Endodermal cell (in vitro differentiated cells): ENCODE measurements at places on chromosomes 7 and 10. TPM values are rescaled to one million over a fixed set of nuclear protein-coding genes. Genes with fewer than 3 reads are reported as not detected.
A peak's percentile ranks its signal among the peaks of the same experiment; 100 is the strongest.

FGFBP3 gene
- total RNA-seq = 18.4 and 19.0 TPM in 2 replicates

TEX36 gene
- not detected in 2 replicates for total RNA-seq

CPA4 gene
- total RNA-seq = 0.32 TPM in 1 of 2 replicates, not detected in the other

ZNF37A gene
- total RNA-seq = 10.5 and 11.0 TPM in 2 replicates

GRCh38 chr7:29345590-29345989, 151.0 kb downstream of the CHN2 start:
- DNase-seq = peak; percentile 86

DNA sequence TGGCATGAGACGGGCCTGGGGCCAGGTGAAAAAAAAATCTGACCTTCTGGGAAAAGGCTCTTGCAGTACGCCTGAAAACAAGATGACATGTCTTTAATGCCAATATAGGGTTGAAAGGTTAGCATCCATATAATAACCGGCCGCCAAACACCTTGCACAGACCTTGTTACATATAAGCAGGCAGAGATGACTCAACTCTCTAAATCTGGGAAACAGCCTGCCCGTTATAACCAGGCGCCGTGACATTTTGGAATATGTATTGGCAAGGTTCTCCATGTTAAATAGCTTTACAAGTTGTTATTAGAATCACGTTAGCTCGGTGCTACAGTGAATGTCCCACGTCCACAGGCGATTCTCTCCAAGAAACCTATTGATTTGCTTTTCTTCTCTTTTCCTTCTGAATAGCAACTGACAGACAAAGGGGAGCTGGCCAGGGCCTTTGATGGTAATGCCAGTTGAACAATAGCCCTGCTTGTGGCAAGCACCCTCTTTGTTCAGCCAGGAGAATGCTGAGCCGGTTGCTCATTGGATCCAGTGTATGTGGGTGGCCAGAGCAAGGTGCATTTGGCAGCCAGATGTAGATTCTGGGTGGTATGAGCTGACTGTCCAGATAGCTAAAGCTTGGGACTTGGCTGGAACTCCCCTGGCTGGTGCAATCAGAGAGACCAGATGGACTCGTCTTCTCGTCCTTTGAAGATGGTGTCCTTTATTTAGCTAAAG, 80.1 kb upstream of the AUTS2 start:
- DNase-seq = peak; percentile 70

GRCh38 chr7:38775506-38776175, 133.3 kb downstream of the VPS41 start:
- no peak for DNase-seq

DNA sequence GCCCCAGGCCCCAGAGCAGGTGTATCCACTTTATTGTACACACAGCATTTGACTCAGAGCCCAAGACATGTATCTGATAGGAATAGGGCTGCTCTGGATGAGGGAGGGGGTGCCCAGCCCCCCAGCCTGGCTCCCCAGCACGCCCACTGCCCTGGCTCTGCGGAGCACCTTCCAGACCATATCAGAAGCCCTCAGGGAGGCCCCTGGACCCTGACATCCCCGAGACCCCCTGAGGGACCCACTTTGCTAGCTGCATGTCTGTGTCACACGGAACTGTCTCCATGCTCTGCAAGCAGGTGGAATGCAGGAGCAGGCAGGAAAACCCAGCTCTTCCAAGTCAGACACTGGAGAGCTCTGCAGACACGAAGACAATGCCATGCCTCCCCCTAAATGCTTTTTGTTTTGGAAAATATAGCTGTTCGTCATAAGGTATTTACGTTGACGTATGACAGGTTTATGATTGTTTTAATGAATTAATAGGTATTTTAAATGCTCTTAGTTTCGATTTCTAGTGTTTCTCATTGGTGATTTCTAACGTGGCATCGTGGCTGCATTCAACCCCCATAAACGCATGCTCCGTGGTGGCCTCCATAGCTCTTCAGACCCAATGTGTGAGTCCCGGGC, 92.8 kb upstream of the INSIG1 start:
- no peak for DNase-seq

- DNase-seq = peak; percentile 48
Observed at GRCh38 chr10:84424731-84425167, 96.4 kb downstream of the CCSER2 start.

- no peak for DNase-seq
Observed at GRCh38 chr7:116554436-116554835, 29.6 kb downstream of the CAV1 start.

GRCh38 chr10:94583124-94583523, 37.5 kb downstream of the HELLS start:
- DNase-seq = no peak

DNA sequence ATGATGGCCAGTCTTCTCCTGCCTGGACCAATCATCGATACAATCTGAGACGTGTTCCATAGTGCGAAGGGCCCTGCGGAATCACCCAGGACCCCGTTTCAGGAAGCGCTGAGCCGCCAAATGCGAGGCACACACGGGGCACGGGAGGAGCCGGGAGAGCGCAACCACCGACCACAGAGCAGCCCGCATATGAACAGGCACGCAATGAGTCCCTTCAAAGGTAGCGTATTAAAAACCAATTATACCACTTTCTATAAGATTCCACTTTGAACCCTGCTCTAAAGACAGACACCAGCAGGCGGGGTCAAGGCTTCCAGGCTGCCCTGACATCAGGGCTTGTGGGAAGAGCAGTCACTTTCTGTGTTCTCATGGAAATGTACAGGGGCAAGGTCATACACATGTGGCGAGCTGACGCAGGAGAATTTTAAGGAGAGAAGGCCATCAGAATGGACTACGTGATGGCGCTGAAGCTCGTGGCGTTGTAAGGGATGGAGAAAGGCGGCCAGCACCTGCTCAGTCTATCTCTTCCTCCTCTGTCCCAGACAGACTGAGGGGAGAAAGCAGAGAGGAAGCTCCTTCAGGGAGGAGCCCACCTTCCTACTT, 46.2 kb downstream of the AMZ1 start:
- no peak for DNase-seq

DNA sequence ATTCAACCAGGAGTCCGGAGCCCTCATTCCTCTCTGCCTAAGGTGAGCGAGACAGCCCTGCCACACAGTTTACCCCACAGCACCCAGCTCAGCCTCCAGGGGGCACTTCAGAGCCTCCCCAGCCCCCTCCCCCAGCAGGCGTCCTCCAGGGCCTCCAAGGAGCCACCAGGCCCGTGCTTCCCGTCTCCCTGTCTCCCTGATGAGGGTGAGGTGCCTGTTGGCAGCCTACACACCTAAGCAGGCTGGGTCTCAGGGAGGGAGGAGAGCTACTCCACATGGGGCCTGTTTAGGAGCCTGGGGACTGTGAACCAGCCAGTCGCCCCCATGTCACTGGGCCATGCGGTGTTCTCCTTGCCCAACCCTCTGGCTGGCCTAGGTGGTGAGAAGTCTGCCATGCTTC, 28.9 kb upstream of the TRIM8 start:
- peak; percentile 91 for DNase-seq

DNA sequence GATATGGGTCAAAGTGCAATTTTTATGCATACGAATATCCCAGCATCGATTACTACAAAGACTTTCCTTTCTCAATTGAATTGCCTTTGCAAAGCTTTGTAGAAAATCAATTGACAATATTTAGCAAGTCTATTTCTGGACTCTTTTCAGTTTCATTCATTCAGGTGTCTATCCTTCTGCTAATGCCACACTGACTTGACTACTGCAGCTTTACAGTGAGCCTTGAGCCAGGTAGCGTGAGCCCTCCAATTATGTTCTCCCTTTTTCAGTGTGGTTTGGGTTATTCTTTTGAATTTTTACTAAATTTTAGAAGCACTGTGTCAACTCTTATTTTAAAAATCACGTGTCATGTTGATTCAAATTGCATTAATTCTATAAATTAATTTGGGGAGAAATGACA, 19.5 kb upstream of the AKR1E2 start:
- DNase-seq = no peak

DNA sequence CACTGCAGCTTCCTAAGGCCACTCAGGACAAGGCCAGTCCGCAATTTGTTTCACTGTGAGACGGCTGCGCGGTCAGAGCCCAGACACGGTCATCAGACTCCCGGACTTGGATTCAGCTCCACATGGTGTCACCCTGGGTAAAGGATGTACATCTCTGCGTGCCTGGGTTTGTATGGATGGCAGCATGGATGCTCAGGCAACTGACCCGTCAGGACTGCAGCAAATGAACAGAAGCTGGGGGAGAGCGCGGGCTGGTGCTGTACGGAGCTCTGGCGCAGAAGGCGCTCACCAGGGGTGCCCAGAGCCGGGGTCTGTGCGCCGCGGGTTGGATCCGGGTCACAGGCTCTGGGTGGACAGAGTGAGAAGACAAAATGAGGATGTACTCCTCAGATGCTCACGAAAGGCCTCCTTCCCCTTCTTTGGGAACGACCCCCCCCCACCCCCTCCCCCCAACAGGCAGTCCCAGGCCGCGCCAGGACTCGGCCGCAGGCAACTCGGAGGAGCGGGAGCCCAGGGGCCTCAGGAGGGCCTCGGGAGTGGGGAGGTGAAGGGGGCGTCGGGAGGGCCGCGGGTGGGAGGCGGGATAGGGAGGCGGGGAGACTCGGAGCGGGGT, 92.4 kb downstream of the CXCL12 start:
- peak; percentile 71 for DNase-seq

GRCh38 chr10:5977471-5978229, at the start of gene IL15RA:
Gene IL15RA, minus strand, starts transcription at chr10:5977543. Its CDS starts 51 bp downstream, at chr10:5977492.
- DNase-seq = peak; percentile 90

DNA sequence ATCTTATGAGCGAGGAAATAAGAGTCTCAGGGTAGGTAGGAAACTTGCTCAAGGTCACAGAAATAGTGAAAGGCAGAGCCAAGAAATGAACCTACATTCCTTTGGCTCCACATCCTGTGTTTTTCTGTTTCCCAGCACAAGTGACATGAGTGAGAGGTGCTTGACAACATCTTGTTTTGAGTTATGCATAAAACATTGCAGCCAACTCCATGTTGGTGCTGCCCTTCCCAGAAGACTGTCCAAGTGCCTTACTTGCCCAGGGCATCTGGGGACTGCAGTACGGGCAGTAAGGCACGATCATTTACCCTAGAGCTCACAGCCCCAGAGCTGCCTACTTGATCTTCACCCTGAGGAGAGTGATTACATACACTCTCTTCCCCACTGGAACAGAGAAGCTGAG, 148.8 kb downstream of the NOC3L start:
- DNase-seq = no peak

DNA sequence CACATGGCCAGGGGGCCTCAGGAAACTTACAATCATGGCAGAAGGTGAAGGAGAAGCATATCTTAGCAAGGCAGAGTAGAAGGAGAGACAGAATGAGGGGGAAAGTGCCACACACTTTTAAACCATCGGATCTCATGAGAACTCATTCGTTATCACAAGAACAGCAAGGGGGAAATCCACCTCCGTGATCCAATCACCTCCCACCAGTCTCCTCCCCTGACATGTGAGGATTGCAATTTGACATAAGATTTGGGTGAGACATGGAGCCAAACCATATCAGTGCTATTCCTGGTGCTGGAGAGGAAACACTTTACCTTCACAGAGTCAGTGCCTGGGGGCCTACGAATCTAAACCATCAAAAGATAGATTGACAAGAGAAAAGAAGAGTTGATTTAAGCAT, 61.8 kb downstream of the LGI1 start:
- DNase-seq = no peak

DNA sequence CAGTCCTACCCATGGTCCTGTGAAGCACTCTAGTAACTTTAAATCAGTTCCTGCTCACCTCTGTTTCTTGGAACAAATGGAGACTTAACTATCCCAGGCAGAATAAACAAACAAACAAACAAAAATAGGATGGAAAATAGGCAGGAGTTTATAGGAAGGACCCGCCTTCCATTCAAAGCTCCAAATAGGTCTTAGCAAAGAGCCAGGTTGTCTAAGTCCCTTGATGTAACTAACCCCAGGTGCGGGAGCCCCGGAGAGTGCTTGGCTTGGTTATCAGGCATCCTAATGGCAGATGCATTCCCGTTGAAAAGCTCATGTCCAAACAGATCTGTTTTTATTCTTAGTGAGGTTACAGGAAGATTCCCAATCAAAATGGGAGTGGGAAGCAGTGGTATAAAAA, 2.2 kb downstream of the IFIT2 start:
- no peak for DNase-seq

DNA sequence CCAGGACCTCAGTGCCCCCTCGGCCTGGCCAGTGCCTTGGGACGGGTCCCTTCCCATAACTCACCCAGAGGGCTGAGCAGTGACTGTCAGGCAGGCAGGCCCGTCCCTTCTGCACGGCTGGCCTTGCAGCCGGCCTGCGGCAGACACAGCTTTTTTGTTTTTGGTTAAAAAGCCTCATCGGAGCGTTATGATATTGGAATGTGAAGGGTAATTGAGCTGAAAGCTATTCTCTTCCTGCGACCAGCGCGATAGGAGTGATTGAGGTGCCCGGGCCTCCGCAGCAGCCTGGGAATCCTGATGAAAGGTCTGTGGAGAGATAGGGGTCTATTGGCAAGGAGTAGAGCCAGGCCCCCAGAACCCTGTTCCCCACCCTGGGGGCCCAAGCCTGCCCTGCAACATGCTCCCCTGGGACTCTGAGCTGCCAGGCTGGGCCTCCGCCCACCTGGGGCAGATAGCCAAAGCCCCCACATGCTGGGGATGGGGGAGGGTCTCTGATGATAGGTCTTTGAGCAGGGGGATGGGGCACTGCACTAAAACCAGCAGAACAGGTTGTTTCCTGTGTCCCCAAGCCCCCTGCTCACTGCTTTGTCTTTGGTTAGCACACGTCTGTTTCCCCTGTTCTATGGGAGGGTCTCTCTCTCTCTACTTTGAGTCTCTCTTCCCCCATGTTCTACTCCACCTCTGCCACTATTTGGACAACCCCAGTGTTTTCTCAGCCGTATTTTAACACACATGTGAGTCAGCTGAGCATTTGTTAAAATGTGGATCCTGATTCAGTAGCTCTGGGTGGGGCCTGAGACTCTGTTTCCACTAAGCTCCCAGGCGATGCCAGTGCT, 131.9 kb downstream of the CDH23 start:
- no peak for DNase-seq

DNA sequence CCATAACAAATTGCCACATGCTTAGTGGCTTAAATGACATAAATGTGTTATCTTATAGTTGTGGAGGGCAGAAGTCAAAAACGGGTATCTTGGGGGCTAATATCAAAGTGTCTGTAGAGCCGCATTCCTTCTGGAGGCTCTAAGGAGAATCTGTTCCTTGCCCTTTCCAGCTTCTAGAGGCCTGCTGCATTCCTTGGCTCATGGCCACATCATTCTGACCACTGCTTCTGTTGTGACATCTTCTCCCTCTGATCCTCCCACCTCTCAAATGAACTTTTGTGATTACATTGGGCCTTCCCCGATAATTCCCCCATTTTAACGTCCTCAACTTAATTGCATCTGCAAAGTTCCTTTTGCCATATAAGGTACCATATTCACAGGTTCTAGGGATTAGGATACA, 76.1 kb downstream of the CYP26A1 start:
- no peak for DNase-seq

- peak; percentile 93 for DNase-seq
Observed at GRCh38 chr10:69742928-69743602, 58.6 kb upstream of the COL13A1 start.

- DNase-seq = no peak
Observed at GRCh38 chr10:297567-297966, 162.3 kb downstream of the ZMYND11 start.
